ENCODE measurements at places on chromosomes 5 and 9.

DNA sequence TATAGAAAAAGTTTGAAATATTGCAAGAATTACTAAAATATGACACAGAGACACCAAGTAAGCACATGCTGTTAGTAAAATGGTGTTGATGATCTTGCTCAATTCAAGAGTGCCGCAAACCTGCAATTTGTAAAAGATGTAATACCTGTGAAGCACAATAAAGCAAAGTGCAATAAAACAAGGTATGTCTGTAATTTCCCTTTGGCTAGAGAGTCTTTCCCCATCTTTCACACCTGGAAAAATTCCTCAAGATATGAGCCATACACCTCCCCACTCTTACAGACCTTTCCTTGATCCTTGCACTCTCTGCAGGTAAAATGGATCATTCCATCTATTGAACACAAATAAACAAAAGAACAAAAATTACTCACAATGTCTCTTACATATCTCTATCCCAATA, 597.8 kb downstream of the EFNA5 start:
- no peak for DNase-seq

DNA sequence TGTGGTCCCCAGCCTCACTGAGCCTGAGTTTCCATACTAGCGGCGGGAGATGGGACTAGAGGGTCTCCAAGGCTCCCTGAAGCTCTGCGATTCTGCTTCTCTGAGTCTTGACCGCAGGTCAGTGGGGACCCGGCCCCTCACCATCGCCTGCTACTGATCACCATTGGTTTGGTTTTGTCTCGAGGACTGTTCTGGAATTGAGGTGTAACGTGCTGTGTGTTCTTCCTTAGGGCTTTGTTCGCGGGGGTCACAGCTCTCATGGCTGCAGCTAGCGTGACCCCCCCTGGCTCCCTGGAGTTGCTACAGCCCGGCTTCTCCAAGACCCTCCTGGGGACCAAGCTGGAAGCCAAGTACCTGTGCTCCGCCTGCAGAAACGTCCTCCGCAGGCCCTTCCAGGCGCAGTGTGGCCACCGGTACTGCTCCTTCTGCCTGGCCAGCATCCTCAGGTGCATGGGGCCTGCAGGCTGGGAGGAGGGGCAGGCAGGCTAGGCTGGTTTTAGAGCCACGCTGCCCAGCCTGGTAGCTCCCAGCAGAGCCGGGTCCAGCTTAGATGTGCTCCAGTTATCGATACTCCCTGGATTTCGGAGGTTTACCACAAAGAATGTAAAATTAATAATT, 12.3 kb downstream of the TRAF2 start:
- DNase-seq, result no peak

GRCh38 chr9:34992376-34992951, 2.9 kb downstream of the DNAJB5 start:
- no peak for DNase-seq

GRCh38 chr5:21236104-21236503, 1248.1 kb upstream of the CDH18 start:
- DNase-seq, result no peak

- DNase-seq, result no peak
These were observed 7.8 kb downstream of the HSD17B3 start for GRCh38 chr9:96294159-96294545.

DNA sequence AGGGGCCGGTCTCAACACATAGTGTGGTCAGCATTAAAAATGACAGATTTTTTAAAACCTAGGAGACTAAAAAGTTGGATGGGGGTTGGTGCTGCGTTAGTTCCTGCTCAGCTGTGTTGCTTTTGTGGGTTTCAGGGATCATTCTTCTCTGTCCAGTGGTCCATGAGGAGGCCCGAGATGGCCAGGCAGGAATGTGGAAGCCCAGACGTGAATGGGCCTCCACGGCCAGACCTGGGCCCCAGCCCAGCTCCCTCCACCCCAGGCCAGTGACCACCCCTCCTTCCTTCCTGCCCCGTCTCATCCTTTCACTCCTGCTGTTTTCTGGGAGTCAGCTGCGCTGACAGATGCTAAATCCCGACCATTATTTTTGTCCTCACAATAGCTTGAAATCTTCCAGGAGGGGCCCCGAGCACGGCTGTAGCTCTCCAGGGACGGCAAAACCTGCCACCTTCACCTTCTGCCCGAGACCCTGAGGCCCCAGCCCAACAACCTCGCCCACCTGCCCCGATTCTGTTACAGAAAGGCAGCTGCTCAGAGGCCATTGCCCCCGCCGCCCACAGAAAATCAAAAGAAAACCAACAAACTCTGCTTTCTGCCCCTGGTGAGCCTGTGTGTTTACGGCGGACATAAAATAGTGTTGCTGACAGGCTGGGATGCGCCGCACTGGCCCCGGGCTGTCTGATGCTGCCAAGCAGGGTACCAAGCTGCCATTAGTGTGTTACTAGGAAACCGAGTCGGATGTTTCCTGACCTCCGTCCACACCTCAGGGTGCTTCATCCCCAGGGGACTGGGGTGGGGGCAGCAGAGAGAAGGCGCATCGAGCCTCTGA, 83.7 kb upstream of the SARDH start:
- DNase-seq, result no peak

DNA sequence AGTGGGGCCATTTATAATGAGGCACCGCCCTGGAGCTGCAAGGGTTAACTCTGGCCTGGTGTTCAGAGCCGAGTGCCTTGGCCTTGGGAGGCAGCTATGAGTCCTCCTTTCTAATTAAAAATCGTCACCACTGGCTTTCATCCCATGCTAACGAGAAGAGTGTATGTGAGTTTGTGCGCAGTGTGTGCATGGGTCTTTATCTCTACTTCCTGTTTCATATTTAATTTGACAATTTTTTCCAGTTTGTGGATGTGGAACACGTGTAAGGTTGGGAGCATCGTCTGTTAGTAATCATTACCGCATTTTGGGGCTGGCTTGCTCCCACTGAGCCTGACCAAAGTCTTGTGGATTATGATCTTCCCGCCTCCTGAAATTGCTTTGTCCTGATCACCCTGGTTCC, 76.4 kb downstream of the NDFIP1 start:
- DNase-seq, result no peak

DNA sequence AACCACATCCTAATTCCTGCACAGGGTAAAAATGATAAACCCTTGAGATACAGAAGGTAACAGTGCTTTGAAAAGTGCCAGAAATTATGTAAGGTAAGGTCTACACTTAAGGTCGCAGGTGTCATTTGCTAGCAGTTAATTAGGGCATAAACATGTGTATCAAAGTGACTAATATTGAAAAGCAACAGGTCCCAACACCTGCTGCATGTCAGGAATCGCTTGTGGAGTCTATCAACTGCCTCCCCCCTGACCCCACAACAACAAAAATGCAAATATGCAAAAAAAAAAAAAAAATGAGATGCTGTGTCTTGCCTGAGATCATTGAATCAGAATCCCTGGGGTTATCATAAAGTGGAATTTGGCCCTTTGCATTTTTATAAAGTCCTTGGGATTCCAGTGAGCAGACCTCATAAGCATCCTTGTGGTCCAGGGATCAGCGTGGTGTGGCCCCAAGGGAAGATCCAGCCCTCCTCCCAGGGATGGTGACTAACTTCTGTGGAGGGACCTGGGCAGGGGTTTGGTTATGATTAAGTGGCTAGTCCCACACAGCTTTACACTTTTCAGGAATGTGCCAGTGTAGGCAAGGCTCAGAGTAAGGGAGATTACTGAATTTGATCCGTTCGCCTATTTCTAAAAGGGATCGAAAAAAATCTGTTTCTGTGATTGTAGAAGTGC, 92.5 kb upstream of the TNFSF8 start:
- no peak for DNase-seq

GRCh38 chr5:40386289-40386688, 293.4 kb upstream of the PTGER4 start:
- no peak for DNase-seq

DNA sequence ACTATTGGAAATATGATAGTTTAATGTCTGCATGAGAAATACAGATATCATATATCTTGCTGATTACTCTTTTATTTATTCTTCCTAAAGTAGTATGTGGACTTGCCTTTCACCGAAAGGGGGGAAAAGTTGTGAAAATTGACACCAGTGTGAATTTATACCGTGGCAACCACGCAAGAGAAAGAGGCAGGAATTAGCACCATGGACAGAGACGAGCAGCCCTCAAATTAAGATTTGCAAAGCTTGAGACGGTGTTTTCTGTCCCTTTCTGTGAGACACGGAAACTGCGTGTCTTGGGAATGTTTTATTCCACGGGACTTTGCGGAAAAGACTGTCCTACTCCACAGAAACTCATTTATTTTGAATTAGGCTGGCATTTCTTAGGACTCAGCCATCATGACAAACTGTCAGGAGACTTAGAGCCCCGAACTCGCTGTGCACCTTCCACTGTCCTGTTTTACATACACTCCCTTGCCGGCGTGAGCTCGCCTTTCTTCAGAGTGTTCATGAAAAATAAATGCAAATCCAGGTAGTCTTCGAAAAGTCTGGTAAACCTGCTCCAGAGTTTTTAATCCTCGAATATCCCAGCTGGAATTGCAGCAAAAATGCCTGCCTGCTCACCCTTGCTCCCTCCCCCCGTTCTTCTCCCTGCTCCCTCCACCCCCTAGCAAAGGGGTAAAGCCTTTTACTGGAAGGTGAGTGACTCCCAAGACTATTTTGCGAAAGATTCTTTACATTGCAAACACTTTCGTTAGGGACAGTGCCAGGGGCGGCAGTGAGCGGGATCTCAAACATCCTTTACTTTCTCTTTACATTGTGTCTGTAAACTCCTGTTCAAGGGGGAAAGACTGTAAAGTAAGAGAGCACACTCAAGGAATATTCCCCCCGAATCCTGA, 3.8 kb upstream of the ELAVL2 start:
- no peak for DNase-seq

GRCh38 chr5:133682451-133682850, 70.1 kb upstream of the FSTL4 start:
- DNase-seq, result no peak

GRCh38 chr9:127568971-127569885, 42.8 kb upstream of the STXBP1 start:
- DNase-seq, result peak; percentile 83

- DNase-seq, result no peak
These were observed 41.9 kb downstream of the VAV2 start for GRCh38 chr9:133950192-133950591.

DNA sequence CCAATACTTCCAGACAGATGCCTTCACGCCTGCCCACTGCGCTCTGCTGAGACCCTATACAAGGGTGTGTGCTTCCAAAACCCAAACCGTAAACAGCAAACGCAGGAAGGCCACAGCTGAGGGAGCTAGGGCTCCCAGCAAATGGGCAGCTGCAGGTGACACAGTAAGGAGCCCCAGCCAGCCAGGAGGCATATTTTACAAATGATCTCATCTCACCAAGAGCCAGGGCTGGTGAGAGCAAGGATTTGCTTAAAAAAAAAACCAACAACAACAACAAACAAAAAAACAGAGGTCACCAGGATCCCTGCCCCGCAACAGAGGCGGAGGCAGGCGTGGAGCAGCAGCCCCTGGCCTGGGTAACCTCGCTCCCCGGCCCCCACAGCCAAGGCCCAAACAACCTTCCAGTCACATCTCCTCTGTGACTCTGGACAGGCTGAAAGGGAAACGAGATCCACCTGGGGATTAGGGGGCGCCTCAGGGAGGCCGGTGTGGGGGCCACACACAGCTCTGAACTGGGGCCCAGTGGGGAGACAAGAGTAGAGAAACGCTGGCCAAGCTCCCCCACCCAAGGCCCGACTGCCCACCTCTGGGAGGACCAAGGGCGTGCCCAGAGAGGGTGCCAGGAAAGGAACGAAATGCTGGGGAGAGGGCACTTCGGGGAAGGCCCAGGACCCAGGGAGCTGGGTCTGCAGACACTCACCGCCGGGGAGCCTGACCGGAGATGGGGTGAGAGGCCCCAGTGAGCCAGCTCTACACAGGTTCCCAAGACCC, 3.3 kb downstream of the NACC2 start:
- DNase-seq, result no peak

GRCh38 chr5:155532621-155533311, 519.2 kb downstream of the KIF4B start:
- no peak for DNase-seq

GRCh38 chr9:125995706-125996105, 248.5 kb downstream of the PBX3 start:
- no peak for DNase-seq

GRCh38 chr9:4146293-4146692, 153.6 kb downstream of the GLIS3 start:
- DNase-seq, result no peak

DNA sequence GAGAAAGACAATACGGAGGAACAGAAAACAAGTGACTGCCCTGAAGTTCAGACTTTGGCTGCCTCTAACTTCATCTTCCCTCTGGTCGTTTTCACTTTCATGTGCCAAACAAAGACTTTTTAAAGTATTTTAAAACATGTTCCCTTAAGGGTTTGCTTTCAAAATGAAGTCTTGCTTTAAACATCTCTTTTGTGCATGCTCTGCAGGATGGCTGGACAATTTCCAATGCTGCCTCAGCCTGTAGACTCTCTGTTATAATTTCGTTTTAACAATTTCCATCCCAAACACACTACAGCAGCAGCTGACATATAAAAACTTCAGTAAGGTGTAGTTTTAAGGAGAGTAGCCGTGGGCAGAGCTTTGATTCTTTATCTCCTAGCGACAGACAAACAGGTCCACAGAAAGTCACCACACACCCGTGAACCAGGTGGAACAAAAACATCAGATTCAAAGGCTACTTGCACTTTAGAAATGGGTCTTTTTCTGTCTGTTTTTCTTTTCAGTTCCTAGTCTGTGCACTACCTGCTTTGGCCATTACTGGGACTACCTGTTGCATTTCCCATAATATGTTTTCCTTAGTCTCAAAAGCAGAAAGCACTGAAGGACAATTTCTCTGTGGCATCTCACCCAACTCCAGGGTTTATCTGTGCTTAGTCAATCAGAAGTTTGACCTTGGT, 308.9 kb downstream of the DTWD2 start:
- DNase-seq, result no peak

DNA sequence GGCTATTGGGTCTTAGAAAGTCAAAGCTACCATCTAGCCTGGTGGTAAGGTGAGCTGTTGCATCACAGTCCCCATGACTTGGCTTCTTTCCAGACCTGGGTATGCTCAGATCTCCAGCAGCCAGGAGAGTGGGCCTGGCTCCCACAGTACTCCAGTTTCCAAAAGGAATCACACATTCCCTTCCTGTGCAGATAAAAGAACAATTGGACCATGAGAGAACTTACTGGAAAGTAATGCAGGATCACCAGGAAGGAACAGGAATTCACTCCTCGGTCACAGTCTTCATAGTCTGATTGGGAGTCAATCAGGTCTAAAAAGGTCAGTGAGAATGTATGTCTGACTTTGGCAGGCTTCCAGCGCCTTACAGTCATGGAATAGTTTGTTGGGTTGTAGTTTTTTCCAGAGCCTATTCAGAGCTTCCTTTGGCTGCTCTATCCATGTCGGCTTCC, 47.8 kb upstream of the CD180 start:
- no peak for DNase-seq

GRCh38 chr9:101409079-101409477, 10.4 kb downstream of the ZNF189 start:
- no peak for DNase-seq

GRCh38 chr5:80865551-80865950, 94.6 kb upstream of the RASGRF2 start:
- DNase-seq, result no peak

- DNase-seq, result no peak
These were observed 3.1 kb upstream of the ZSWIM6 start for GRCh38 chr5:61328791-61329549.
